ENCODE measurements at places on chromosomes 6 and 20. TPM values are rescaled to one million over a fixed set of nuclear protein-coding genes. Genes with fewer than 3 reads are reported as not detected.
A peak's percentile ranks its signal among the peaks of the same experiment; 100 is the strongest.

Gene PFDN4
- total RNA-seq = 38.8 TPM

- no peaks in the 10 kb centered on the region for H3K4me1 ChIP-seq
- H3K4me3 ChIP-seq = no peak overlapping the region
- H3K36me3 ChIP-seq = no peaks in the 10 kb centered on the region
- no peaks in the 10 kb centered on the region for H3K27me3 ChIP-seq
- H3K27ac ChIP-seq = no peak overlapping the region
- no peak for DNase-seq
These were observed 149.0 kb downstream of the FUT9 start for GRCh38 chr6:96164802-96165201.

GRCh38 chr6:110822249-110822648 is 7.0 kb upstream of the CDK19 start:
- H3K27ac ChIP-seq = no peak overlapping the region
- H3K36me3 ChIP-seq = no peaks in the 10 kb centered on the region
- peaks cover 4% of the 10 kb centered on the region for H3K27me3 ChIP-seq
- H3K4me3 ChIP-seq = no peak overlapping the region

DNA sequence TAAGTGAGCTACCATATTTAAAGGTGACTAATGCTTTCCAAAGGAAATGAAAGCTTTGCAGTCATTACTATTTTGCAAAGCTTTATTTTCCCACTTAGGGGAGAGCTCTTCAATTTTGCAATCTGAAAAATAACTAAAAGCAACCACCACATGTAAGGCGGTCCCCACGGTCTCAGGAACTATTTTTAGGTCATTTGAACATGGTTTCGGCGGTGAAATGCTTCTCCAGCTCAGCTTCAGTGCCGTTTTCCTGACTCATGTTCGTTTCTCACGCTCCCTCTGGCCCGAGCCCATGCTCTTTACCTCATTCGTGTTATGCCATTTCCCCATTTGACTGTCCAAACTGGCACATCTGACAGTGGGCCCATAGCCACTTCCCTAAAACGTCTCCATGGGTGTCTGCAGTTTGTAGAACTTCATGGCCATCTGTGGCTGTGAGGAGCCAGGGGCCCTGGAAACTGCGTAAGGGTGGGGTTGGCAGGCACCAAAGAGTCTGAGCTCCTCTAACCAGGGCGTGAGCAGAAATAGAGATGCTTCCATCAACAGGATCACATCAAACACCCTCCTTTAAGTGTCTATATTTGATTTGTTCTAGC is 46.5 kb downstream of the ADTRP start:
- H3K27me3 ChIP-seq = no peaks in the 10 kb centered on the region
- H3K36me3 ChIP-seq = peaks cover 23% of the 10 kb centered on the region
- peaks cover 72% of the 10 kb centered on the region for H3K4me1 ChIP-seq
- H3K4me3 ChIP-seq = no peak overlapping the region
- H3K27ac ChIP-seq = peak overlapping the region; percentile 96

DNA sequence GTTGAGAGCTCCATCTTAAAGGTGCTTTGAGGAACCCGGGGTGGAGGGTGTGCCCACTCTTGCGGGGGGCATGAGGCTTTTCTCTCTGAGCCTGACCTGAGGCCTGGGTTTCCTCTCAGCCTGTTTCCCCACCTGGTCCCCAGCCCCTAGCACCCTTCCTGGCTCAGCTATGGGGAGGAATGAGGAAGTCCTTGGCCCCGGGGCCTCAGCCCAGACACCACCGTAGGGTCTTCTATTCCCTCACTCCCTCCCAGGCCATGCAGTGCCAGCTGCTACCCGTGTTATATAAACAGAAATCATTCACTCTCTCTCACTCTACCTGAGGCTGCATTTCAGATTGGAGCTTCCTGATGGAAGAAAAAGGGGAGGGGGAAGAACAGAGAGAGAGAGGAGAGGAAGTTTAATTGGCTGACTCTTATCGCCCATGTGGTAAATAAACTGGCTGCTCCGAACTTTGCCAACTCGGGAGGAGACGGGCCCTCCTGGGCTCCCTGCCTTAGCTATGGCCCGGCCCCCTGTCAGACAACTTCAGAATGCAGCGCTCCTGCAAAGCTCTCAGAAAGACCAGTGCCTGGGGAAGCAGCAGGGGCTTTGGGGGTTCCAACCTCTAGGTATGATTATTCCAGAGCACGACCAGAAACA is 2.8 kb downstream of the CDH22 start:
- H3K4me3 ChIP-seq = no peak overlapping the region
- H3K36me3 ChIP-seq = no peaks in the 10 kb centered on the region
- no peak overlapping the region for H3K27ac ChIP-seq

DNA sequence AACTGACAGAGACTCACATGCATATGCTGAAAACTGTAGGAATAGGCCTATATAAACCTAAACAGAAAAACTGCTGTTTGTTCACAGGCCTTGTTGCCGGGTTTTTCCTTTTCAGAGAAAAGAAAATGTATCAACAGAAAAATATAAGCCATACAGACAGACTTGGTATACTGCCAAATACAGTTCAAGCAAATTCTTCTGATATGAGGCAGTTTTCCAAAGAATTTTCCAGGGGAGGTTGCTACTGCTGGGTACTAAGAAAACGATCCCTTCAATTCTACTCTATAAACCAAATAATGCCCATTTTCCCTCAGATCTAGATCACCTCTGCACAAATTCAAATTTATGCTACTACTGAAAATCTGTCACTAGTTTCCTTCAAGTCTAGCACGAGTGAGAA is 59.4 kb downstream of the ME1 start:
- H3K4me3 ChIP-seq = no peak overlapping the region
- H3K4me1 ChIP-seq = no peaks in the 10 kb centered on the region
- H3K36me3 ChIP-seq = no peaks in the 10 kb centered on the region
- H3K27me3 ChIP-seq = no peaks in the 10 kb centered on the region

- H3K4me3 ChIP-seq = no peak overlapping the region
- H3K27me3 ChIP-seq = peaks cover 3% of the 10 kb centered on the region
- H3K4me1 ChIP-seq = no peaks in the 10 kb centered on the region
- no peak overlapping the region for H3K27ac ChIP-seq
- no peaks in the 10 kb centered on the region for H3K36me3 ChIP-seq
- no peak for DNase-seq
These were observed 252.8 kb upstream of the PLN start for GRCh38 chr6:118295336-118295735.

DNA sequence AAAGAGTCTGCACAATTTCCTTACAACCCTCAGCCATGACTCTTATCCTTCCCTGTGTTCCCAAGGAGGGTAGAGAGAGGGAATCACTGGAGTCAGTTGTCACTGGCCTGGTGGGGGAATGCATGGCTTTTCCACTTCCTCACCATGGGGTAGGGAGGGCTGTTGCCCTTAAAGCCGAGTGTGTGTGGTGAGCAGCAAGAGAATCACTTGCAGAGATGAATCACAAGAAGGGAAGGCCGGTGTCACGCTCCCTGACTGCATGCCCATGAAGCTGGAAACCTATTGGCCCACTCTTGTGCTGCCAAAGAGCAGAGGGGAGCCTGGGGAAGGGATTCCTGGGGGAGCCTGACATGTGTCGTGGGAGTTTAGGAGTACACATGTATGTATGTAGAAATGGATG is 18.1 kb upstream of the BMP6 start:
- no peak overlapping the region for H3K4me3 ChIP-seq
- no peaks in the 10 kb centered on the region for H3K36me3 ChIP-seq
- no peaks in the 10 kb centered on the region for H3K4me1 ChIP-seq
- no peak for DNase-seq
- H3K27me3 ChIP-seq = peaks cover 11% of the 10 kb centered on the region
- no peak overlapping the region for H3K27ac ChIP-seq
